T-helper 1 cell (primary cell): ENCODE measurements at places on chromosomes 7 and 10.

DNA sequence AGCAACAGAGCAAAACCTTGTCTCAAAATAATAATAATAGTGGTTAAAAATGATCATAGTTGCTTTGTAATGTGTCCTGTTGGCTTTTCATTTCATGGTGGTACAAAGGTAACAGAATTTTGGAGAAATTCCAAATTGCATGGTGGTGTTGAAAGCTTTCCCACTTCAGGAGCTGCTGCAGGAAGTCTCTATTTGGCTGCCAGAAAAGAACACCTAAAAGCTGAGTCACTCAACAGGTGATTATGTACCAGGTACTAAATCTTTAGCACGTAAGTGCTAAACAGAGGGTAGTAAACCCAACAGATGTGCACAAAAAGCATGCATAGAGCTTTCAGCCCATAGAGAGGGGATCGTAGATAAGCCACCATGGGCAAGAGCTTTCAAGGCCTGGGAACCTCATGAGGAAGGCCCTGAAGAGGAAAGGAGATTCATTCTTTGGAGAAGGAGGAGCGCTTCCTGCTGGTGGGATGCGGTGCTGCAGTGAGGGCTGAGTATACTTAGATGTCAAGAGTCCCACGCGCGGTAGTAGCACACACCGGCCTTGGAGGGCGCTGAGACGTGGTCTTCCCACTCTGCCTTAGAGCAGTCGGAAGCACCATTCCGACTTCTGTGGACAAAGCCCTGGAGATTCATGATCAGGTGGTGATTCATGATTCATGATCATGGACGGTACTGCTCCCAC lies 118.7 kb downstream of the RALA start:
- DNase-seq, result peak; percentile 12

DNA sequence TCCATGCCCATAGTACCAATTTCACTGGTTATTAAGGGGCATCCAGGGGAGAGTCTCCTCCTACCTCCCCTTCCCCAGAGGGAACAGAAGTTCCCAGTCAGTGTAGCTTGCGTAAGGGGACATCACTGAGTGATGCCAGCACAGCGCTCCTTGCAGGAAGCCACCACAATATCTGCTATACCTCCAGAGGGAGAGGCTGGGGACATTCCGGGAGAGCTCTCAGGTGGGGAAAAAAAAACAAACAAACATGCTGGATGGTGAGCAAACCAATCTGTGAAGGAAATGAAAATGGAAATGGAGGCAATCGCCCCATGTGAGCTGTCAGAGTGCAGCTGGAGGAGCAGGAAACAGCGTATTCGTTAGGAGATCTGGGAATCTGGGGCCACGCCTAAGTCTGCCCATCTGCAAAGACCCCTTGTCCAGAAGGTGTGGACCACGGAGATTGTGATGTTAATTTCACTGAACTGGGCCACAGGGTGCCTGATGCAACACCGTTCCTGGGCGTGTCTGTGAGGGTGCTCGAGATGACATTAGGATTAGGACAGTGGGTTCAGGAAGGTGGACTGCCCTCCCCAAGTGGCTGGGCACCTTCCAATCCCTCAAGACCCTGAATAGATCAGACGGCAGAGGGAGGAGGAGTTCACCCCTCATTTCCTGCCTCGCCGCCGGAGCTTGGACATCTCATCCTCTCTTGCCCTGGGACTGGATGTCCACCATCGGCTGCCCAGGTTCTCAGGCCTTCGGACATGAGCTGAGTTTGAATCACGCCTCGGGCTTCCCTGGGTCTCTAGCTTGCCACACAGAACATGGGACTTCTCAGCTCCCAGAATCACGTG lies 30.5 kb downstream of the GNA12 start:
- DNase-seq, result no peak

- no peak for DNase-seq
Measured at GRCh38 chr7:41702635-41703371, at the start of gene INHBA. Gene INHBA, minus strand, starts transcription at chr7:41703090. Its CDS starts 2,716 bp downstream, at chr7:41700374.

DNA sequence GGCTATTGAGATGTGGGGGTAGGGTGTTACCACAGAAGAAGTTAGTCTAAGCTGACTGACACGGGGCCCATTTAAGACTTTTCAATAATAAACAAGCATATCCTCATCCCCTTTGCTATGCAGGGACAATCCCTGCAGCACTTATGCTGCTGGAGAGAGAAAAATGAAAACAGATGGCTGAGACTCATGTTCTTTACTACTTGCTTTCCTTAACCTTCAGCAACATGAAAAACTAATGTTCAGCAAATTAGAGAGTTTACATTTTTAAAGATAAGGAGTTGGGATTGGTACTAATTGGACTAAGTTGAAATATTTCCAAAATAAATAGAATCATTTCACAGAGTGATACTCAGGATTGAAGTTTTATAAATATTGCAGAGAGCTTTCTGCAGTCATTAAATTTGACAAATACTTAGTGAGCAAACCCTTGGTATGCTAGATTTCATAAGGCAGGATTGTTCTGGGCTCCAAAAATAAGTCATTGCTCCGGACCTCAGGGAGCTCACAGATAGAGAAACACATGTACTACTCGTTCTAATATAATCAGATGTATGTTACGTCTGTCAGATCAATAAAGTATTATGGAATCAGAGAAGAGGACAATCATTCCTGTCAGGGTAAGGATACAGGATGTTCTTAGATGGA lies 147.1 kb upstream of the LRRN3 start:
- DNase-seq, result no peak

- no peak for DNase-seq
Measured at GRCh38 chr7:12389089-12389700, 14.5 kb downstream of the VWDE start.

DNA sequence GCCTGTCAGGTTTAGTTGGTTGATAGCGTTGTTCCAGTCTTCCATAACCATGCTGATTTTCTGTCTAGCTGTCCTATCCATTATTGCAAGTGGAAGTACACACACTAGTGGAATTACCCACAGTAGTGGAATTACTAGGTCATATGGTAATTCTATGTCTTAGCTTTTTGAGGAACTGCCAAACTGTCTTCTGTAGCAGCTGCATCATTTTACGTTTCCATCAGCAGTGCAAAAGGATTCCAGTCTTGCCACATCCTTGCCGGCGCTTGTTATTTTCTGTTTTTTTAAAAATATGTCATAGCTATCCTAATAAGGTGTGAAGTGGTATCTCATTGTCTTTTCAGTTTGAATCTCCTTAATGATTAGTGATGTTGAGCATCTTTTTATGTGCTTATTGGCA lies 17.2 kb upstream of the RHBDD2 start:
- DNase-seq, result no peak

- peak; percentile 34 for DNase-seq
Measured at GRCh38 chr10:130138479-130138866, 2.3 kb downstream of the GLRX3 start.

GRCh38 chr7:46744957-46745706 lies 824.1 kb upstream of the IGFBP3 start:
- no peak for DNase-seq

- DNase-seq, result no peak
Measured at GRCh38 chr7:112523871-112524270, 43.1 kb downstream of the LSMEM1 start.

DNA sequence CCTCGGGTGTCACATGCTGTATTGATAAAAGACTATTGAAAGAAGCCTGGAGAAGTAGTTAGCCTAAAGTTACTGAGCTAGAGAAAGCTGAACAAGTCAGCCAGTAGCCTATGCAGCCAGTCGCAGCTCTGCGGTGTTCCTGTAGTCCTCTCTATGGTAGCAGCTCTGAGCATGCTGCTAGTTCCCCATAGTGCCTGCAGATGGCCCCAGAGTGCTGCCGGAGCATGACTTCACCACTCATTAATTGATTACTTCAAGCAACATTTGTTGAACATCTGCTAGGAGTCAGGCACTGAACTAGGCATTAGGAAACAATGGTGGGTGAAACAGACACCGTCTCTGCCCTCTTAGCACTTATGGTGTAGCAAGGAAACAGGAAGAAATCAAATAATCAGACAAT lies 422.7 kb downstream of the SORCS3 start:
- no peak for DNase-seq
